Activated CD8-positive, alpha-beta T cell treated with anti-CD3 and anti-CD28 coated beads, Interleukin-2, amount 10 ng/mL, durations not matched to agents 7 days and 5 days (primary cell): ENCODE measurements at places on chromosomes 5 and 9.

GRCh38 chr9:26175264-26175663 lies 497.0 kb upstream of the TUSC1 start:
- DNase-seq: no peak

DNA sequence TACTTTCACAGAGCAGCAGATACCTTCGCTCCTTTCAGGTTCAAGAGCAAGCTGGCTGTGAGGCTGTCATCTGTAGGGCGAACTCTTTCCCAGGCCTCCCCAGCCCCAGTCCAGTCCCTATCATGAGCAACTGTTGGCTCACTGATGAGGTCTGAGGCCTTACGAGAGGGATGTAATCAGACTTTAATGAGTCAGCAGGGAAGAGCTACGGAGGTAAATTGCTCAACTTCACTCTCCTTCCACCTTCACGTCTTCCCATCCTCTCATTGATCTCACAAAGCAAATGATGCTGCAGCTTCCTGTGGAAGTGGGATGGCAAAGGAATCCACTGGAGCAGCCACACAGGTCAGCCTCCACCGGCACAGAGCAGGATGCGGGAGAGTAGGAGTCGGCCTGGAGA lies 130.7 kb upstream of the TBCA start:
- DNase-seq: no peak

DNA sequence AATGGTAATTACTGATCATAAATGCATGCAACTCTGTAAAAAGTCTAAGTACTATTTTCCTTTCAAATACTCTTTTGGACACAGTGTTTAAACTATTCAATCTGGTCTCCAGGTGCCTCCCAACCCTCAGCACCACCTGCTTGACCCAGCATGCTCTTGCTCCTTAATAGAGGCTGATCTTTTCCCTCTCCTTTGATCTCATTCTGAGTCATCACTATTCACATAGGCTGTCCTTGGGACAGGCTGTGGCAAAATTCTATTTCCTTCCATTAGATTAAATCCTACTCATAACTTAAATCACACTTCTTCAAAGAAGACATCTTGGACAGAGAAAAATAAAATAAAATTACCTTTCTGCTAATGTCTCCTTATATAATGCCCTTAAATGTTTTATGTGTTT lies 199.4 kb upstream of the ST8SIA4 start:
- no peak for DNase-seq

DNA sequence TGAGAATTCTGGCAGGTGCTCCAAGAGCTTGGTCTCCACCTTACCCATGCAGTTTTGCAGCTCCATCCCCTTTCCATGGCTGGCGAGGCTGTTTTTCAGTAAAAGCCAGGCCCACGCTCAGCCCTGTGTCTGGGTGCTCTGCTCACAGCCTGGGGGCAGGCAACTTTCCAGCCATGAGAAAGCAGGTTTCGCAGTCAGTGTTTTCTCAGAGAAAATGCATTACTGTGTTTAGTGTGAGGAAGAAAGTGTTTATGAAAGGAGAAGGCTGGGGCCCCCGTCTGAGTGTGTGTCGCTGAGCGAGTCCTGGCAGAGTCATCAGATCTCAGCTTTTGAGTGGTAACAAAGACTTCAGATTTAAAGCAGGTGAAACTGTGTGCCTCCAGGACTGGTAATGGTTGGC lies 248.1 kb downstream of the IRX1 start:
- DNase-seq: no peak

- DNase-seq: no peak
These were observed 38.8 kb downstream of the FABP6 start for GRCh38 chr5:160268121-160268520.

GRCh38 chr9:133950629-133951111 lies 41.5 kb downstream of the VAV2 start:
- DNase-seq: no peak

- DNase-seq: no peak
These were observed 383.4 kb downstream of the KIAA0825 start for GRCh38 chr5:94234987-94235386.

DNA sequence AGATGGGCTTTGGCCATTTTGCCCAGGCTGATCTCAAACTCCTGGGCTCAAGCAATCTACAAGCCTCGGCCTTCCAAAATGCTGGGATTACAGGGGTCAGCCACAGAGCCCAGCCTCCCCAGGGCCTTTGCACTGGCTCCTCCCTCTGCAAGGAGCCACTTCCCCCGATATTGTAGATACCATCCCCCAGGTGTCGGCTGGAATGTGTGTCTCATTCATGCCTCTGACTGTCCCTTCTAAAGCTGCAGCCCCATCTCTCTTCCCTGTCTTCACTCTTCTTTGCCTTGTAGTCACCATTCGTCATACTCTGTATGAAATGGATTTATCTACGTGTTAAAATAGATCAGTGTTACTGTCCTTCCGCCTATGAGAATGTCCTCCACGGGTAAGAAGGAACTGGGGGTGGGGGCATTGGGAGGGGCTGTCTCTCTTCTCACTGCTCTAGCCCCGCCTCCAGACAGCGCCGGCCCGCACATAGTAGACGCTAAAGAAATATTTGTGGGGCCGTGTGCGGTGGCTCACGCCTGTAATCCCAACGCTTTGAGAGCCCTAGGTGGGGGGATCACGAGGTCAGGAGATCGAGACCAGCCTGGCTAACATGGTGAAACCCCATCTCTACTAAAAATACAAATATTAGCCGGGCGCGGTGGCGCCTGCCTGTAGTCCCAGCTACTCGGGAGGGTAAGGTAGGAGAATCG lies 68.5 kb downstream of the LMX1B start:
- DNase-seq: no peak

DNA sequence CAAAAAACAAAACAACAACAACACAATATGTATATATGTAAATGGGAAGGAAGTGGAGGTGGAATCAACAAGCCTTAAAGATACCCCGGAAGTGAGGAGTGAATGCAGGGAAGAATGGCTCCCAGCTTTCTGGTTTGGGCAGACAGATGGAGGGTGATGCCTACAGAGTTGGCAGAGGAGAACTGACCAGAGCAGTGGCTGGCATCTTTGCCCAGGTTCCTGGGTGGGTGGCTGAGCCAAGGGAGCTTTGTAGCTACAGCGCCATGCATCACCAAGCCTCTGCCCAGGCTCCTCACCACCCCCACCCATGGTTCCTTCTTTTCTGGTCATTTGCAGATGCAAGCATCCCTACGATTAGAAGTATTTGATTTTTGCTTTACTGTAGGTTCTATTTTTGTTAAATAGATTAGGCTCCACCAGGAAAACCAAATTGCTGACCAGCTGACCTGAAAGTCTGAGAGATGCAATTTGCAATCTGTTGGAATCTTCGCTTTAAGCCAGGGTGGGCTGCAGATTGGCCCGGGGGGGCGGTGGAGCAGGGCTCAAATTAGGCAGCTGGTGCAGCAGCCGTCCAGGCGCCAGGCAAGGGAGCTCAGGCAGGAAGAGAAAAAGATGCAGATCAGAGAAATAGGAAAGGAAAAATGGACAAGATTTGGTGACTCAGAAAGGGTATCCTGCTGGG lies 163.3 kb upstream of the TBC1D2 start:
- no peak for DNase-seq

DNA sequence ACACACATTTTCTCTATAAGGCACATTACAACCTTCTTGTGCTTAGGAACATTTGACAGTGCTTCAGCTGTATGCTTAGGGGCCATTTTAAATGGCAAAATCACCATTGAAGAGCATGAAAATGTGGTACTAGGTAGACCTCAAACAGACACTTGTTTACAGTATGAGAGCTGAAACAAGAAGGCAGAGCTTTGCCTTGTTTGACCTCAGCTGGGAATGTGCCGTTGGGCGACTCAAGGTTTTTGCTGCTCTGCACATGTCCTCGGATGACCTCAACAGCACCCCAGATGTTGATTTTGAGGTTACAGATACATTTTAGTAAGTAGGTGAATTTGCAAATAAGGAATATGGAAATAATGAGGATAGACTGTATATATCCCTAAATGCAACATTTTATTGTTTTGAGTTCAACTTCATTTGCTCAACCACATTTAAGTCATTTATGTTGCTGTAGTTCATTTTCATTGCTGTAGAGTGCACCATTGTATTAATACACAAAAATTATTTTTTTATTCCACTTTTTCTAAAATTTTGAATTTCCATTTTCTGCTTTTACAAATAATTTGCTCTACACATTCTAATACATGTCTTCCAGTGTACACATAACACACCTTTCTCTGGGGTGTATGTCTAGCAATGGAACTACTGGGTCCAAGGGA lies 206.8 kb downstream of the NR3C1 start:
- no peak for DNase-seq

- DNase-seq: no peak
These were observed 99.0 kb upstream of the SSBP2 start for GRCh38 chr5:81849770-81850367.

GRCh38 chr9:121071370-121071755 lies 3.4 kb upstream of the CNTRL start:
- DNase-seq: peak; percentile 28

DNA sequence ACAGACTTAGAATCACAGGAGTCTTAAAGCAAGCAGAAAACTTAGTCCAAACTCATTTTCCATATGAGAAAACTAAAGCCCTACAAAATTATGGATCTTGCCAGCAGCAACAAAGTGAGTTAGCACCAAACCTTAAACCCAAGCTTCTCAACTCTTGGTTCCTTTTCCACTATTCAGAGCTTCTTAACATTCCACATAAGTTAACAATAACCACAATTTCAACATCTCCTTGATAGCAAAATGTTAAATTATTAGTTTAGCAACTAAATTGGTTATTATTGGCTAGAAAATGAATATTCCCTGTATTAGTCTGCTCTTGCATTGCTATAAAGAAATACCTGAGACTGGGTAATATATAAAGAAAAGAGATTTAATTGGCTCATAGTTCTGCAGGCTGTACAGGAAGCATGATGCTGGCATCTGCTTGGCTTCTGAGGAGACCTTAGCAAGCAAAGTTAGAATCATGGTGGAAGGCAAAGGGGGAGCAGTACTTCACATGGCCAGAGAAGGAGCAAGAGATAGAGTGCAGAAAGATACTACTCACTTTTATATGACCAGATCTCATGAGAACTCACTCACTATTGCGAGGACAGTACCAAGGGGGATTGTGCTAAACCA lies 26.2 kb upstream of the ARSB start:
- DNase-seq: no peak

- no peak for DNase-seq
These were observed 34.8 kb upstream of the TMEM250 start for GRCh38 chr9:136153381-136154065.

DNA sequence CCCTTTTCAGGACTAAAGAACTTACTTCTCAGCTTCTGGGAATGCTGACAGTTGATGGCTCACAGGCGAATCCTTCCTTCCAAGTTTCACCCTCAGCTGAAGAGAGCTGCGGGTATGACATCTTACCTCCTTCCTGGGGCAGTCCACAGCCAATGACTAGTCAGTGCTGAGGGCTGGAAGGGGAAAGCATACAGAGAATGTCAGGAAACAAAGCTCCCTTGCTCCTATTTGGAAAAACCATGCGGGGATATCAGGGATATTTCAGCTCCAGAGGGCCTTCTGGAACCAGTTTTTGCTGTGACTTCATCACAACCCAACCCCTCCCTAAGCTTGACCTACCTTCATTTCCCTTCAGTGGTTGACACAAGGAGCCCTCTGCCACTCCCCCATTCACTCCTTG lies 15.7 kb downstream of the FTMT start:
- no peak for DNase-seq

DNA sequence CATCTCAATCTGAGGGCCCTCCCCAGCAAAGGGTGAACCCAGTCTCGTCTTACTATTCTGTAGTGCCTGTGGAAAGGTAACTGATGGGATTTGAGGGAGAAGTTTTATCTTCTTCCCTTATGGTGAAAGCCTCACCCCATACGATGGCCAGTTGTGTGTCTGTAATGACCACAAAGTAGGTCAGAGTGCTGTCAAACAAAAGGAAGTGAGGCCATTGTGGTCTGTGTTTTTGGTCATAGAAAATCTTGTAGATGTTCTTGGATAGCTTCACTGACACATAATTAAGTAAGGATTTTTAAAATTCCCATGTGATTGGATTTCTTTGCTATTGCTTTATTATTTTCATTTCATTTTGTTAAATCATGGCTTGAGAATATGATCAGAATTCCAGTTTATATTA lies 505.1 kb upstream of the KLF4 start:
- DNase-seq: no peak
